Pancreas (tissue), 10 donors: ENCODE measurements at places on chromosomes 5 and 9.

- no peak for DNase-seq
Observed at GRCh38 chr9:15889555-15889954, 336.7 kb downstream of the CCDC171 start.

GRCh38 chr5:37770786-37771185 lies 69.1 kb downstream of the GDNF start:
- no peak for DNase-seq

- no peak for DNase-seq
Observed at GRCh38 chr5:172707285-172708182, 63.5 kb downstream of the DUSP1 start.

DNA sequence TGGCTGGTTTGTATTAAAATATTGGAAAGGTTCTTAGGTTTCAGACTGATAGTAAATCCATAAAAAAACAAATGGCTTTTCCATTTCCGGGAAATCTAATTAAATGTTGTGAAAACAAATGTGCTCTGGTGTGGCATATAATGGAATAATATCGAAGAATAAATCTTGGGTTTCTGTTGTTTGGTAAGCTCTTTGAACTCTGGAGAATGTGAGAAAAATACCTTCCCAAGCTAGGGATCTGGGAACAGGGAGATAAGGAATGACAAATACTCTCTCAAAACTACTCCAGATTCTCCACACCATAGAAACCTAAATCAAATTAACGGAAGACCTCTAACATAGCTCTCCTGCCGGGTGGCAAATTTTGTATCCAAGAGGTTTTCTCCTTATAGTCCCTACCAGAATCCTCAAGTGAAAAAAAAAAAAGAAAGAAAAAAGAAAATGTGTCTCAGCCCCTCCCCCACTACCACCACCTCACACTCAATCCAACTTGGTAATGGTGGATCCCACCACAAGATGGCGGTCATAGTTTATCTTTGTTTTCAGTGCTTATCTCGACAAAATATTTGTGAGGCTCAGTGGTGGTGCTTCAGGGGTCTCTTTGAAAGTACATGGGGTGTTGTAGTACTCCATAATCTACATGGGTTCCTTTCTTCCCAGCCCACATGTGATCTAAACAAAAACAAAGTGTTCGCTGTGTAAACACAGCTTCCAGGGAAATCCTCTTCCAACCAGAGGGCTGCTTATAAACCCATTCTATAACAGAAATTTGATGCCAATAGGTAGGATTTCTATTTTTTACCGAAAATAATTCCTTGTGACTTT lies 54.5 kb upstream of the FST start:
- DNase-seq, result no peak

GRCh38 chr5:107485184-107485583 lies 185.6 kb downstream of the EFNA5 start:
- no peak for DNase-seq

GRCh38 chr5:33509036-33509435 lies 68.3 kb downstream of the TARS1 start:
- DNase-seq, result no peak

DNA sequence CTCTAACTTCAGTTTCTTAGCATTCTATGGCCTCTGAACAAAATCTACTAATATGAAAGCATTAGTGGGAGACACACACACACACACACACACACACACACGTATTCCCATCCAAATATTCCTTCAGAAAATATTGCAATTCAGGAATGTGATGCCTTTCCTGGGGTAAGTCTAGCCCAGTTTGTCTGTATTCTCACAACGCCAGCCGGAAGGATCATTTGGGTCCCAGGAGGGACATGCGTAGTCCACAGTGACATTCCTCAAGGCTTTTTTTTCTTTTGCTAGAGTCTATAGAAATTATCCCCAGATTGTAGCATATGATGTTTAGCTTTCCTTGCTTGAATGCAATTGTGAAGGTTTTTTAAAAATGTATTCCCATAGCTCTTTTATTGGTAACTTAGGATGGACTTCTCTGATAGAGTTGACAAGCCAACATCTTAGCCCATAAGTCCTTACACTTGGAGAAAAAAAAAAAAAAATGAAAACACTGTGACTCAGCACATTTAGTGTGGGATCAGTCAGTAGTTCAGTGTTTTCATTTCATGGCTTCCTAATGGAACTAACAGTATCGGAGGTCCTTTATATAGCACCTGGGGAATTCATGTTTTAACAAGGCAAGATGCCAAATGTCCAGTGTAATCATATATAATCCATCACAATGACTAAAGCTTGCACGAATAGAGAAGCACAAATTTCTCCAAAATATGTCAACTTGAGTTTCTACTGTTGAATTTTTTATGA lies 316.5 kb downstream of the DIRAS2 start:
- DNase-seq, result no peak

DNA sequence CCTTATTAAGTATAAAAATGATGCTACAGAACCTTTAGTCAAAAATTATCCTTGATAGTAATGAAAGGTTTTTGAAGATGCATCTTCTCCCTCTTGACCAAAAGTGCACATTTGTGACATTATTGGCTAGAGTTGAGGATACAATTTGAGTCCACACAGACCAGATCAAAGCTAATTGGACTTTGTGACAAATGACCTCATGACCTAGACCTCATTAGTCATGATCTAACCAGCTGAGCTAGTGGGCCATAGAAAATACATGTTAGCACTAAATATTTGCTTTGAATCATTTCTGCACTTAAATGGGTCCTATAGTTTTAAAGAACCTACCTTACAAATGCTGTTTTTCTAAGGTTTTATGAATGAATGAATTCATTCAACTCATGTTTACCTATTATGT lies 182.1 kb downstream of the RFX3 start:
- no peak for DNase-seq

GRCh38 chr5:82918311-82919031 lies 158.7 kb downstream of the TMEM167A start:
- DNase-seq, result no peak

DNA sequence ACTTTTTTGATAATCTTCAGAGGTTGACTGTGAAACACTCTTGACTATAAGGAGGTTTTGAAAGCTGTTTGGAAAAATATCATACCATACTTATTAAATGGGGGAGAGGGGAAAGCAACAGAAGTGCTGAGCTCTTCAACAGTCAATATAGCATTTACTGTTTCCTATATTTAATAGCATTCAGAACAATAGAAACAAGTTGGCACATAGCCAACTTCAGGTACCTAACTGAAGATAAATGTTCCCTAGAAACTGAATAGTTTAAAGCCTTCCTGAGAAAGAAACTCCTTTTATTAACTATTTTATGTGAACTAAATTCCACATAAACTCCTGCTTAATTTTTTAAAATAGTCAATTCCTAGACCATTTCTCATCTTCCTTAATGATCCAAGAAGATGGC lies 26.3 kb downstream of the SLC31A1 start:
- DNase-seq, result no peak

GRCh38 chr5:76615759-76616158 lies 7.4 kb downstream of the F2RL2 start:
- DNase-seq, result no peak

GRCh38 chr9:86732514-86733171 lies 214.7 kb downstream of the GAS1 start:
- no peak for DNase-seq

DNA sequence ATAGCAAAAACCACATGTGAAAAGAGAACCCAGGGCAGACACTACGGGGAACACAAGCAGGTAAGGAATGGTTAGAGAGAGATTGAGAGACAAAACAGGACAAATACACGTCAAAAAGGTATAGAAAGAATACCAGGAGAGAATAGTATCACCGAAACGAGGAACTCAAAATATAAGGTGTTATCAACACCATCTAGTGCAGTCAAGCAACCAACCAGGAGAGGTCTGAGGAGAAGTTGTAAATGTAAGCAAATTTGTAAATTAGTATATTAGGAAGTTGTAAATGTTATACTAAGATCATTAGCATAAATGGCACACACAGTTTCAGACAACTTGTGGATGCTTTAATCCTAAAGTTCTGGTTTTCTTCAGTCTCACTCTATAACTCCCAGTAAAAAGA lies 355.5 kb downstream of the EBF1 start:
- DNase-seq, result no peak

- DNase-seq, result no peak
Observed at GRCh38 chr5:128408622-128409021, 129.4 kb downstream of the FBN2 start.

DNA sequence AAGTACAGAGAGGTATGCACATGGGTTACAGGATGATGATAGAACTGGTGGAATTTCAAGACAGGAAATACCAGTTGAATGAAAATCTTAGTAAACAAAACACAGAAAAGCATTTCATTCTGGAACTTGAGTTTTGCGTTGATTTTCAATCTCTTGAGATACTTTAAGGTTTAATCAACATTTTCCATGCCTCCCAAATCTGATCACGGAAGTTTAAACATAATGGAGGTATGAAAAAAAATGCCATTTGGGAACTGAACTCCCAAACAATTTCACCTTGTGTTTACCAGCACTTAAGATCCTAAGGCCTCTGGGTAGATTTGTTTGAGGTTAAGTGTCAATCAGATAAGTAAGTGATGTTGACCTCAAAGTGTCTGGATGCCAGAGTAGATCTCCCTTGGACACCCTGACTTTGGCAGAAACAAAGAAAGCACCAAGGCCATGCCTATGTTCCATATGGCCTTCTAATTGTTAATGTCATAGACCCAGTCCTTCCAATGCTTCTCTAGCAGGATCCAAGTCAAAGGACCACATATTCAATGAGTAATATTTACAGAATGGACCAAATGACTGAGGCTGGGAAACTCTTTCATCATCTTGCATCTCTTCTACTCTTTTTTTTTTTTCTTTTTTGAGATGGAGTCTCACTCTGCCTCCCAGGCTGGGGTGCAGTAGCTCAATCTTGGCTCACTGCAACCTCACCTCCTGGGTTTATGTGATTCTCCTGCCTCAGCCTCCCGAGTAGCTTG lies 216.9 kb downstream of the ARRDC3 start:
- DNase-seq, result no peak

GRCh38 chr5:174454464-174454863 lies 269.9 kb upstream of the MSX2 start:
- DNase-seq, result no peak

DNA sequence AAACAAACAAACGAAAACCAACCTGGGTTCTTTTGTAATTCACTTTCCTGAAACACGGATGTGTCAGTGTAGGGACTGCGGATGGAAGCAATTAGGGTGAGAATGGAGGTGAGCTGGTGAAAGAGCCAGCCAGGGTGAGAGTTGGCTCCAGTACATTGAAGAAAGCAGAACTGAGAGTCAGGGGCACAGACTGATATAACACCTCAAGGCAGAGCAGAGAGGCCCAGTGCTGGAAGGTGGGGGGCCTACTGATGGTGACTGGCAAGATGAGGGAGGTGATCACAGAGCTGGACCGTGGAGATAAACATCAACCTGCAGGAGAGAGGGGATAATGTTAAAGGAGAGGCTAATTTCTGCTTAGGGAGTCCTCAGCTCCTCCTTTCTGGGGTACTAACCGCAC lies 221.1 kb downstream of the MAN2A1 start:
- DNase-seq, result no peak

DNA sequence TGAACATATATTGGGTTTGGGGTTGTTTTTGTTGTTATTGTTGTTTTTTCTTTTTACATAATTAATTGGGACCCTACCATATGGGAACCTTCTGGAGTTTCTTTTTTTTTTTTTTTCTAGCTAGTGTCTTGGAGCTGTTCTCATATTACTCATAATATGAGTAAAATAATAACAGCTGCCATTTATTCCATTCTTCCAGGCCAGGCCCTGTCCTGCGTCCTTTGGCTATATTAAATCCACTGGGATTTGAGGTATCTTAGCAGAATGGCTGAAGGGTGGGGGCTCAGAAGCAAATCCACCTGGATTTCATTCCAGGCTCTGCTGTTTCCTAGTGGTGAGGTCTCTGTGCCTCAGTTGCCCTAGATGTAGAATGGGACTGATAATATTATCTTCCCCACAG lies 47.2 kb upstream of the RPL26L1 start:
- DNase-seq, result no peak

DNA sequence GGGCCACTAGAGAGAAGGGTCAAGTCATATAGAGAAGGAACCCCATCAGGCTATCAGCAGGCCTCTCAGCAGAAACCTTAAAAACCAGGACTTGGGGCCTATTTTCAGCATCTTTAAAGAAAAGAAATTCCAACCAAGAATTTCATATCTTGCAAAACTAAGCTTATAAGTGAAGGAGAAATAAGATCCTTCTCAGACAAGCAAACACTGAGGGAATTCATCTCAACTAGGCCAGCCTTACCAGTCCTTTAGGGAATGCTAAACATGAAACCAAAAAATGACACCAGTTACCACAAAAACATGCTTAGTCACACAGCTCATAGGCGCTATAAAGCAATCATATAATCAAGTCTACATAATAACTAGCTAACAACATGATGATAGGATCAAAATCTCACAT lies 407.1 kb downstream of the LRRC70 start:
- no peak for DNase-seq

- no peak for DNase-seq
Observed at GRCh38 chr9:79300068-79300467, 271.7 kb upstream of the TLE4 start.

- DNase-seq, result no peak
Observed at GRCh38 chr5:33120671-33121070, 320.1 kb upstream of the TARS1 start.

DNA sequence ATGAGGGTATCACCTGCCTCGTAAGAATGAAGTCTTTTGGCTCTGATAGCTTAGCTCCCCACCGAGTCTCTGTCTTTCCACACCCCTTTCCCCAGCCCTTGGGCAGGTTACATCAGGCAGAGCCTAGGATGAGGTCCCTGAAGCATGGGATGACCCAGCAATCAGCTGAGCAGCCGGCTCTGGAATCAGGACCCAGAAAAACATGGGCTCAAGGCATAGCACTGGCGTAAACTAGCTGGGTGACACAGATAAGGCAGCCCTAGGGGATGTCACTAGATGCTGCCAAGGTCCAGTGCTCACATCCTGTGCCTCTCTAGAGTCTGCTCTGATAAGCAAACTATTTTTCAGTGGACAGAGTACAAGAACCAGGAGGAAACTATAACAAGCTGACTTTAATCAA lies 26.6 kb downstream of the IDNK start:
- no peak for DNase-seq

DNA sequence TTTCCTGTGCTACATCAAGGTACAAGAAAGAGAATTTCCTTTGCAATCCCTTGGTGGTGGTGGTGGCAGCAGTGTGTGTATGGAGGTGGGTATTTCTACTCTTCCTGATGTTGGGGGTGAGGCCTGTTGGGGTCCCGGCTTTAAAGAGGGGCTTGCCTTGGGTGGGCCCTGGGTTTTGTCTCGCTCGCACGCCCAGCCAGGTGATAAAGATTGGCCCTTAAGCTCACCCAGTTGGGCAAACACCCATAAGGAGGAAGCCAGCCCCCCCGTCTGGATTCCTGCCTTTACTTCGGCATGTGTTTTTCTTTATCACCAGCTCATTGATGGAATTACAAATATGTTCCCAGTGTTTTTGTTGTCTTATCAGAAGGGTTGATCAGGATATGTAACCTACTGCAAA lies 16.0 kb upstream of the SARDH start:
- peak; percentile 9 for DNase-seq
